WTC11 (cell line): ENCODE measurements at places on chromosomes 5 and 9. TPM values are rescaled to one million over a fixed set of nuclear protein-coding genes. Genes with fewer than 3 reads are reported as not detected.

The MARCHF3 gene
- total RNA-seq, result 11.1 to 16.1 TPM (median 13.5 TPM) in 3 replicates

DNA sequence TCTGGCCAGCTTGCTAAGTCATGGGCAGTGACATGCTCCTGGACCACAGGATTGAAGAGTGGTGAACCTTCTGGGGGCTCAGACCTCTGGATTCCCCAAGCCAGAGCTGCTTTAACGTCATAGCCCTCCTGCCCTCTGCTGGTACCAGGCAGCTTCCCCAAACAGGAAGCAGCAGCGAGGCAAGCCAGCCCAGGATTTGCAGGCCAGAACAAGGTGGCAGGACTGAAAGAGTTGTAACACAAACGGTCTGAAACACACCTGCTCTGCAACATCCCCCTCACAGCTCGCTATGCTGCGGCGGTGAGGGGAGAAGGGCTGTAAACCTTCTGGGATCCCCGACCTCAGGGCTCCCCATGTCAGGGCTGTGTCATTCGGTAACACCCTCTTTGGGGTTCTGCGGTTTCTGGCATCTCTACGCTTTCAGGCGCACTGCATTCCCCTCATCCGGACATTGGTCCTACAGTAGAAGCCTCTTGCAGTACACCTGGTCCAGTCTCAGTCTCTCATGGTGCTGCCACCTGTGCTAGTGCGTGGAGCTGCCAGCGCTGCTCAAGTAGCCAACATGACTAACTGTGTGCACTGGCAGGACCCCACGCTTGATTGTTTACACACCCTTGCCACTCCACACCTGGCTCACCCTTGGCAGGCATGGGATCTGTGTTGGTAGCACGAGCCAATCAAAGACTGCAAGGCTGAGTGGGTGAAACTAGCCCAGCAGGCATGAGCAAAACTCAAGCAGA, 893.3 kb downstream of the PTPRD start:
- peak; percentile 12 for DNase-seq
- H3K27ac ChIP-seq, result no peak overlapping the region
- no peaks in the 10 kb centered on the region for H3K27me3 ChIP-seq
- no peaks in the 10 kb centered on the region for H3K4me1 ChIP-seq
- H3K36me3 ChIP-seq, result peaks cover 13% of the 10 kb centered on the region
- H3K4me3 ChIP-seq, result no peak overlapping the region

DNA sequence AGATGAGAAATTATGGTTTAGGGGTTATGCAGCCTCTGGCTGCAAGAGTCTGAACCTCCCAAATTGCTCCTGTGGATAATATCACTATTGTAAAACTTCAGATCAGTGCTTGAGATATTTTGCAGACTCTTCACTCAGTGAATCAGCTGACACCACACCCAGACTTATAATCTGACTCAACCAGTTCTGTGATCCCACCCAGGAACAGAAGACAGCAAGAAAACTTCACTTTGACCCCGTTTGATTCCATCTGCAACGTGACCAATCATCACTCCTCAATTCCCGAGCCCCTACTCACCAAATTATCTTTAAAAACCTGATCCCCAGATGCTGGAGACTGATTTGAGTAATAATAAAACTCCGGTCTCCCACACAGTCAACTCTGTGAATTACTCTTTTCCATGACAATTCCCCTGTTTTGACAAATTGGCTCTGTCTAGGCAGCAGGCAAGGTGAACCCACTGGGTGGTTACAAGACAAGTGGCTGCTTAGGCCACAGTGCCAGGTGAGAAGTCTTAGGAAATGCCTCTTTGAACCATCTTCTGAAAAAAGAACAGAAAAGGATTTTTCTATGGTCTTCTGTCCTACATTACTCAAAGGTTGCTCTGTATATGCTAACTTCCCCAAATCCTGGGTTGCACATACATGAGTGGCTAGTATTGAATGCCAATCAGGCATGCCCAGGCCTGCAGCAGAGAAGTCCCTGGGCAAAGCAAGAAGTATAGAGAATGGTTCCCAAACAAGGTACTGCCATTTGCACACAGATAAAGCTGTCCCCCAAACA, 588.0 kb downstream of the PRELID2 start:
- H3K36me3 ChIP-seq, result no peaks in the 10 kb centered on the region
- DNase-seq, result no peak
- no peaks in the 10 kb centered on the region; the same call in 1 of the 2 replicates for H3K27me3 ChIP-seq
- peak overlapping the region; percentile 50 for H3K27ac ChIP-seq
- H3K4me1 ChIP-seq, result peaks cover 52% of the 10 kb centered on the region
- no peak overlapping the region for H3K4me3 ChIP-seq

GRCh38 chr5:179378116-179378440, 32.8 kb upstream of the ADAMTS2 start:
- no peak for DNase-seq
- no peaks in the 10 kb centered on the region for H3K4me1 ChIP-seq
- peaks cover 1% of the 10 kb centered on the region; the same call in 1 of the 2 replicates for H3K27me3 ChIP-seq

DNA sequence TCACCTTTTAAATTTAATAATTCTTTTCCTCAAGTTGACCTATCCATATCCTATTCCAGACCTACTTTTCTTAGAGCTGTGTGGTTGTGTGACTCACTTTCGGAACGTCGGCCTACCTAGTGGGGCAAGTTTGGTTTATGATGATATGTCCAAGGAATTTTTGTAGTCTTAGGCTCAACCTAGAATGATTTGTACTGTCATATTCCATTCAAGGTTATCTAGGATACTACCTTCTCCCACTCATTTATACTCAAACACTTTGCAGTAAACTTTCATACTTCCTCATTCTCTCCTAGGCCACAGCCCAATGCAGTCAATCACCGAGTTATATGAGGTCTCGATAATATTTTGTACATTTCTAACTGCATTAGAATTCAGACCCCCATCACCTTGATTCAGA, 61.9 kb downstream of the PIK3R1 start:
- H3K4me1 ChIP-seq, result peaks cover 21% of the 10 kb centered on the region
- DNase-seq, result no peak
- no peaks in the 10 kb centered on the region for H3K27me3 ChIP-seq
